ENCODE measurements at places on chromosomes 1 and 21. TPM values are rescaled to one million over a fixed set of nuclear protein-coding genes. Genes with fewer than 3 reads are reported as not detected.

Gene CCDC27
- total RNA-seq, result not detected

Gene TCEA3
- total RNA-seq, result 25.7 TPM

Gene SMPDL3B
- 0.49 TPM for total RNA-seq

Gene PALMD
- total RNA-seq, result 27.2 TPM

Gene IL10
- 2.7 TPM for total RNA-seq

Gene NUP210L
- 0.16 TPM for total RNA-seq

Gene KCNJ10
- 0.10 TPM for total RNA-seq

Gene ID3
- total RNA-seq, result 390 TPM

Gene CD1D
- total RNA-seq, result 3.3 TPM

Gene BRDT
- not detected for total RNA-seq

Gene A3GALT2
- 0.36 TPM for total RNA-seq

Gene NUDT4B
- 1.2 TPM for total RNA-seq

Gene OR10K1
- not detected for total RNA-seq

Gene KIRREL1
- 102 TPM for total RNA-seq

Gene NPPA
- not detected for total RNA-seq

Gene CDC42BPA
- 71.3 TPM for total RNA-seq

Gene DIRAS3
- total RNA-seq, result 2.2 TPM

Gene ITGB2
- total RNA-seq, result 65.5 TPM

Gene ZYG11A
- total RNA-seq, result 0.18 TPM

Gene PLA2G4A
- 4.6 TPM for total RNA-seq

All from aorta (tissue), 5 donors.